NCI-H187 (cell line): ENCODE measurements at places on chromosomes 4 and X.

GRCh38 chr4:95193391-95194224 is 355.2 kb downstream of the UNC5C start:
- DNase-seq: no peak

- no peak for DNase-seq
Measured at GRCh38 chr4:7004331-7004730, 38.8 kb upstream of the TADA2B start.

DNA sequence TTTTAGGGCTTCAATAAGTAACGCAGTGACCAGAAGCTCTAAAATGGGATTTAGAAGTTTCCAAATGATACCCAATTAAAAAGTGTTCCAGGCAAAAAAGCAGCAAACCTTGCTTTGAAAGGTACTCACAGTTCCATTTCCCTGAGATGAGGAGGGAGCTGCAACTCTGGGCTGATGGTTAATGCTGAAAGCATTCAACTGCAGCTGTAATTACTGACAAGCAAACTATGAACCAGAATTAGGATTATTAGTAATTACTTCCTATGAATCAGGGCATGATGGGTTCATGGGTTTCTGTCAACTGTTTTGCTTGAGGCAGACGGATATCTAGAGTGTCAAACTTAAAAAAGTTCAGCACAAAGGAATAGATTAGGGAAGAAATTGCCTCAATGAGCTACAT is 357.4 kb downstream of the STIM2 start:
- DNase-seq: no peak

GRCh38 chrX:11446949-11447348 is 153.7 kb downstream of the AMELX start:
- no peak for DNase-seq

DNA sequence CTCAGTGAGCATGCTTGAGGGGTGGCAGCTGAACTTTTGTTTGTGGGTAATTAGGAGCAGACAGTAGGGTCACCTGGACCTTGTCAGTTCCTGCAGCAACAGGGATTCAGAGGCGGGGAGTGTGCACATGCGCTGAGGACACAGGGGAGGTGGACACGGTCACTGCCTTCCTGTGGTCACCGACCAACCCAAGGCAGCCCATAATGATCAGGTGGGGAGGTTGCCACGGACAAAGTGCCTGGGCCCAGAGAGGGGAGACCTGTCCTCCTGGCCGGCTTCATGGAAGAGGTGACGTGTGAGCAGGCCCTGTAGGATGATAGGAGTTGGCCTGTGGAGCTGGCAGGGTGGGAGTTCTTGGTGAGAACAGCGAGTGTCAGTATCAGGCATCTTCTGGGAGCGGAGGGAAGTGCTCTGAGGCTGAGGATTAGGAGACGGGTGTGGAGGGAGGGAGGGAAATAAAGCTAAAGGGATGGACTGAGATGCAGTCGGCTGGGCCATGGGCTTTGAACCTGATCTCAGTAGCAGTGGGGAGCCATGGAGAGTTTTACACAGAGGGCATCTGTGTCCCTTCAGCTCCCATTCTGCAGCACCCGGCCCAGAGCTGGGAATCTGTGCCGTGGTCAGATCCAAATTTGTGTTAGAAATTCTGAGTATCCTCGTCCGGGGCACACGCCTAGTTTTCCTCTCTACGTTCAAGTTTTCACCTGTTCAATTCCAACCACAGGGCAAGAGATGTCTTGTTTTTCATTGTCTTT is 100.0 kb downstream of the PSAPL1 start:
- no peak for DNase-seq

GRCh38 chr4:87531621-87532020 is 2.4 kb upstream of the SPARCL1 start:
- DNase-seq: no peak

DNA sequence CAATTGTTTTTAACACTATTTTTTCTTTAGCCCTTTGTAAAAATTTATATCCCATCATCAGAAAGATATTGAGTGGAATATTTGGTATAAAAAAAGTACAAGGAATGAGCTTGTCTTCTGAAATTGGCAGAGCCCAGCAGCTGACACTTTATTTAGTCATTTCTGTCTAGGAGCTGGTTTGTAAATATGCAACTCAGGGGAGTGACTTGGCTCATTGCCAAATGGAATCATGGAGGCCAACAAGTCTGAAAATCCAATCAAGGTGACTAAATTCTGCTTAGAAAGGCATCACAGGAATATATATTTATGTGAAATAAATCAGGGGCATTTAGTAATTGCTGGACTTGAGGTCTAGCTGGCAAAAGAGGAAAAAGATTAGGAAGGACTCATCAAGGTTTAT is 74.4 kb downstream of the OTC start:
- no peak for DNase-seq

- no peak for DNase-seq
Measured at GRCh38 chrX:106467422-106467821, 144.4 kb upstream of the RADX start.

GRCh38 chrX:119407681-119408080 is 8.5 kb downstream of the SLC25A43 start:
- DNase-seq: no peak

DNA sequence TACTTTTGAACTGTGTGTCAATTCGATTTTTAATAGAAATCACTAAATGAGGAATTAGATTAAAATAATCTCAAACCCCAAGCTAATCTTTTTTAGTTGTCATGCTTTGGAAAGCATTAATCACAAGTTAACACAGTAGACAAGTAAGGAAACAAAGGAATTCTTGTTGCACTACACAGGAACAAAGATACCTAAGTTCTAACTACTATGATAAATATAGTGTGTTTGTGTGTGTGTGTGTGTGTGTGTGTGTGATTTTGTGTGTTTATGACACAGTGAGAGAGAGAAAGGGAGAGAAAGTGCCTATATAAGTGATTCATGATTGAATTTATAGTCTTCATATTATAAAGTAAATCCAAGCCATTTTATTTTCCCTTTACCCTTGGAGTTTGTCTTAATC is 931.4 kb downstream of the PCDH7 start:
- DNase-seq: no peak

DNA sequence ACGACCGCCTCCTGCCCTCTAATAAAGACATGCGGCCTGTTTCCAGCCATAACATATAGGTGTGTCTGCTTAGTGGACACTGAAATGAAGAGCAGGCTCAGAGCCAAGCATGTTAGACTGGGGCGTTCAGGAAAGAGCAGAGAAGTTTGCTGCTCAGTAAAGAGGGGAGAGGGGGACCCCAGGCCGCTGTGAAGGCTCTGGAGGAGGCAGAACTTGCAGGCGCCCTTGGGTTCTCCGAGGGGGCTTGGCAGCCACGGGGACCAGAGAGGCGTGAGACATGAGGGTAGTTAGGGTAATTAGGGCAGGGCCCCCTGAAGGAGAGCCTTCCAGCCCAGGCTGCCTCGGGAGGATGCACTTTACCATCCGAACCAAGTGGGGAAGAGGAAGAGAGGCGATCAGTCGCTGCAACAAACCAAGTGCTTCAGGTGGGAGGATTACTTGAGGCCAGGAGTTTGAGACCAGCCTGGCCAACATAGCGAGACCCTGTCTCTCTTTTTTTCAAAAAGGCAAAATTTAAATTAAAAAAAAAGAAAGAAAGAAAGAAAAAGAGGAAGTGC is 46.6 kb upstream of the CDKN2AIP start:
- DNase-seq: no peak

- no peak for DNase-seq
Measured at GRCh38 chr4:165077034-165077578, 23.4 kb downstream of the TRIM75 start.

GRCh38 chrX:132227383-132228112 is 8.3 kb upstream of the RAP2C start:
- DNase-seq: no peak

- DNase-seq: no peak
Measured at GRCh38 chr4:87521757-87522374, 7.3 kb downstream of the SPARCL1 start.

- no peak for DNase-seq
Measured at GRCh38 chr4:23614284-23614892, 275.5 kb downstream of the PPARGC1A start.

- DNase-seq: no peak
Measured at GRCh38 chrX:150989420-150989819, 6.3 kb downstream of the HMGB3 start.

DNA sequence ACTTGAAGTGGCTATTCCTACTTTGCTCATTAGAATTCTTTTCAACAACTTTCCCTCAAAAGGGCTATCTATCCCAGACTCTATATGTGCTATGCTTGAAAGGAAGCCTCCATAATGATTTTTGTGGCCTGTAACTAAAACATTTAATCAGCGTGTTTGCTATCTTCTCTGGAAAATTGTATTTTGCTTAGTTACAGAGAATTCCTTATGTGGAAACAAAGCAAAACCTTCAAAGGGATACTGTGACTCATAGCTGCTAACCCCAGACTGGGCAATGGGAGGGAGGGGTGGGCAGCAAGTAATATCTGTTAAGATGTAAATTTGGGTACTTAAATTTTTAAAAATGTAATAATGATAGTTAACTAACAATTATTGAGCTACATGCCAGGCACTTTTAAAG is 3.7 kb downstream of the SLC25A14 start:
- no peak for DNase-seq

- DNase-seq: no peak
Measured at GRCh38 chr4:39043058-39043860, 11.1 kb upstream of the TMEM156 start.

GRCh38 chr4:165347647-165348569 is 20.4 kb downstream of the MSMO1 start:
- no peak for DNase-seq

GRCh38 chr4:9880406-9881197 is 99.2 kb downstream of the DRD5 start:
- peak; percentile 27 for DNase-seq

DNA sequence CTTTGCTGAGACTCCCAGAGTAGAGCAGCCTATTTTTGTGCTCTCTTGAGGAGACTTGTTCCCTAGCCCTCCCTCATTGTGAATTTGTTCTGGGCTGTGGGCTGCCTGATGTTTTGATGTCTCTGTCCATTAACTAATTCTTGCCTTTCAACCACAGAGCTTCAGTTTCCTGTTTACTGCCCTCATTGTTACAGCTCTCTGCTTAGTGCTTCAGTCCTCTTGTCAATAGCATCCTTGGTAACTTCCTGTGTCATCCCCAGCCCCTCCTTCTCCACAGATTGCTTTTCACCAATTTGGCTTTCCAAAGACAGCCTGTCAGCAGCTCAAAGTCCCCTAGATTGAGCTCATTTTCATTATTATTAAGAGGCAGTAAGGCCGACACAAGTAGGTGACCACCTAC is 69.9 kb downstream of the COX7B2 start:
- no peak for DNase-seq

DNA sequence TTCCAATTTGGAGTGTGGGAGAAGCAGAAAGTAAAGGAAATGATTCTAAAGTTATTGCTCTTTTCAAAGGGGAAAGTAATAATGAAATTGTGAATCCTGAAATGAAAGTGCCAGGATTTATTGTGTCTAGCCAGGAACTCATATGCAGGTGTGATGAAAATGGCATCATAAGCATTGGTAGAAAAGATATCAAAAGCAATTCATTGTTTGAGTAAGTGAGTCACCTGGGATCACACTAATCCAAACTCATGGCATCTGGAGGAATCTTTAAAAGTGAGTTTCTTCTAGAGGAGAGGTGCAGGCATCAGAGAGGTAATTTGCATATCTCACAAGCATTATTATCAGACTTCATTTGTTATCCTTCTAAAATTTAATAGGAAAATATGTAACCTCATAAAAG is 84.7 kb downstream of the LARP7 start:
- DNase-seq: no peak

- DNase-seq: no peak
Measured at GRCh38 chr4:39353478-39354253, 12.5 kb downstream of the RFC1 start.

GRCh38 chr4:113977526-113977855 is 2.0 kb downstream of the ARSJ start:
- DNase-seq: no peak

GRCh38 chr4:76600447-76600846 is 165.4 kb downstream of the SHROOM3 start:
- no peak for DNase-seq

DNA sequence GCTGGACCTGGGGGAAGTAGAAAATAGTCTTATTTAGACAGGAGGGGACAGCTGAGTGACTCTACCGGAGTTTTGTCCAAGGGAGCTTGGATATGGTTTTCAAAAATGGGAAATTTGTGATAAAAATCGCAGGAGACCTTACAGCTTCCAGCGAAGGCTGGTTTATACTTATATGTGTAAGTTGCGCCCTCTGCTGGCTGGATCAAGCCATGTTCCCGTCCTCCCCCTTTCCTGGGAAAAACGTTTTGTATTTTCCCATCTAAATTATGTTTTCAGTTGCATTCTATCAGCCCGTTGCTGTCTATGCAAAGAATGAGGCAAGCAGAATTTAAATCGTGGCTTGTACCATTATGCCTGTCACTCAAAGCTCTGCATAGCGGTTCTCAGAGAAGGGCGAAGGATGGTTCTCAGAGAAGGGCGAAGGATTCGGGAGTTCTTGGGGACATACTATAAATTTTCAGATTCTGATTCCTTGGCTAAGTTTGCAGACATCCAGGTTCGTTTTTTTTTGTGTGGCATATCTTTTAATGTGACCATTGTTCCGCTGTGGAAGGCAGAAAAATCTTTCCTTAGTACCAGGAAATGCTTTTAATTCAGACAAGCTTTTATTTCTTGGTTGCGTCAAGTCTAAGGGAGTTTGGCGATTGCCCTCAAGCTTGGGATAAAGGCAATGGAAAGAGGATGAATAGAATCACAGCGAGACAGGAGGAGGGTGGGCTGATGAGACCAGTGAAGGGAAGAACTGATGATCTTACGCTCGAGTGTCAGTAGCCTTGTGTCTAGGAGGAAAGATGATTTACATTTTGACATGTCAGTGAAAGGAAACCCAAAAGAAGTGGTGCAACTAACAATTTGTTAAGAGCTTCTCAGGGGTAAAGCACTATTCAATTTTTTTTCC is 128.5 kb upstream of the ARX start:
- DNase-seq: peak; percentile 2

DNA sequence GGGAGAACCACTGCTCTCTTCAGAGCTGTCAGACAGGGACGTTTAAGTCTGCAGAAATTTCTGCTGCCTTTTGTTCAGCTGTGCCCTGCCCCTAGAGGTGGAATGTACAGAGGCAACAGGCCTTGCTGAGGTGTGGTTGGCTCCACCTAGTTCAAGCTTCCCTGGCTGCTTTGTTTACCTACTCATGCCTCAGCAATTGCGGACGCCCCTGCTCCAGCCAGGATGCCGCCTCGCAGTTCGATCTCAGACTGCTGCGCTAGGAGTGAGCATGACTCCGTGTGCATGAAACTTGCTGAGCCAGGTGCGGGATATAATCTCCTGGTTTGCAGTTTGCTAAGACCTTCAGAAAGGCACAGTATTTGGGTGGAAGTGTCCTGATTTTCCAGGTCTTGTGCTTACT is 70.9 kb downstream of the MAGEB5 start:
- no peak for DNase-seq

- no peak for DNase-seq
Measured at GRCh38 chr4:57763070-57763469, 652.9 kb upstream of the IGFBP7 start.

- no peak for DNase-seq
Measured at GRCh38 chrX:20471483-20471882, 204.8 kb upstream of the RPS6KA3 start.

- no peak for DNase-seq
Measured at GRCh38 chr4:10462876-10463275, 5.7 kb upstream of the ZNF518B start.

GRCh38 chr4:177478496-177478895 is 36.3 kb upstream of the AGA start:
- DNase-seq: no peak

- DNase-seq: no peak
Measured at GRCh38 chr4:105306158-105306781, 159.6 kb downstream of the TET2 start.

- no peak for DNase-seq
Measured at GRCh38 chr4:152304220-152304619, 231.7 kb downstream of the FBXW7 start.

- no peak for DNase-seq
Measured at GRCh38 chrX:97021680-97022079, 138.0 kb downstream of the RPA4 start.
